ENCODE measurements at places on chromosomes 16 and 17. TPM values are rescaled to one million over a fixed set of nuclear protein-coding genes. Genes with fewer than 3 reads are reported as not detected.

Gene TMEM238L
- total RNA-seq, result not detected

Gene CCDC78
- total RNA-seq, result 0.16 TPM

Gene ZG16
- total RNA-seq, result not detected

Gene PRSS36
- 1.1 TPM for total RNA-seq

Gene MCRIP1
- 102 TPM for total RNA-seq

Gene CCL13
- 0.97 TPM for total RNA-seq

Gene NSRP1
- total RNA-seq, result 35.7 TPM

Gene HOXB1
- total RNA-seq, result not detected

Gene CLEC3A
- not detected for total RNA-seq

Gene AANAT
- total RNA-seq, result not detected

Gene KRT28
- not detected for total RNA-seq

Gene CEP112
- 19.6 TPM for total RNA-seq

Gene PPP1R9B
- 46.1 TPM for total RNA-seq

Gene HSF5
- not detected for total RNA-seq

Gene ATAD5
- total RNA-seq, result 0.48 TPM

Gene KRTAP4-5
- not detected for total RNA-seq

Gene BRIP1
- total RNA-seq, result 0.11 TPM

Gene CRHR1
- not detected for total RNA-seq

Gene MMP15
- 53.5 TPM for total RNA-seq

Gene CSH2
- total RNA-seq, result not detected

Gene KRTAP4-1
- not detected for total RNA-seq

Gene SLC35G6
- not detected for total RNA-seq

Gene OR1F1
- total RNA-seq, result not detected

Gene DNASE1L2
- 0.57 TPM for total RNA-seq

Gene FADS6
- not detected for total RNA-seq

Data from cardiac septum (tissue), 1 donor.